Activated T-helper 2 cell treated with anti-CD3 and anti-CD28 coated beads, Interferon-gamma antibody, Interleukin-2, Interleukin-4, amounts not matched to agents 10 μg/mL and 5 μg/mL and 100 μg/mL, durations not matched to agents 14 hours and 24 hours and 36 hours (primary cell): ENCODE measurements at places on chromosomes 16 and 17. TPM values are rescaled to one million over a fixed set of nuclear protein-coding genes. Genes with fewer than 3 reads are reported as not detected.

RHBDL1 gene
- 1.3 and 1.4 TPM in 2 replicates for total RNA-seq

GRCh38 chr17:17683710-17684365, 2.6 kb downstream of the RAI1 start:
- H3K4me3 ChIP-seq = peak overlapping the region; percentile 85
- peaks cover 19% of the 10 kb centered on the region for H3K36me3 ChIP-seq
- H3K27me3 ChIP-seq = peaks cover 8% of the 10 kb centered on the region
- H3K4me1 ChIP-seq = peaks cover 25% of the 10 kb centered on the region

DNA sequence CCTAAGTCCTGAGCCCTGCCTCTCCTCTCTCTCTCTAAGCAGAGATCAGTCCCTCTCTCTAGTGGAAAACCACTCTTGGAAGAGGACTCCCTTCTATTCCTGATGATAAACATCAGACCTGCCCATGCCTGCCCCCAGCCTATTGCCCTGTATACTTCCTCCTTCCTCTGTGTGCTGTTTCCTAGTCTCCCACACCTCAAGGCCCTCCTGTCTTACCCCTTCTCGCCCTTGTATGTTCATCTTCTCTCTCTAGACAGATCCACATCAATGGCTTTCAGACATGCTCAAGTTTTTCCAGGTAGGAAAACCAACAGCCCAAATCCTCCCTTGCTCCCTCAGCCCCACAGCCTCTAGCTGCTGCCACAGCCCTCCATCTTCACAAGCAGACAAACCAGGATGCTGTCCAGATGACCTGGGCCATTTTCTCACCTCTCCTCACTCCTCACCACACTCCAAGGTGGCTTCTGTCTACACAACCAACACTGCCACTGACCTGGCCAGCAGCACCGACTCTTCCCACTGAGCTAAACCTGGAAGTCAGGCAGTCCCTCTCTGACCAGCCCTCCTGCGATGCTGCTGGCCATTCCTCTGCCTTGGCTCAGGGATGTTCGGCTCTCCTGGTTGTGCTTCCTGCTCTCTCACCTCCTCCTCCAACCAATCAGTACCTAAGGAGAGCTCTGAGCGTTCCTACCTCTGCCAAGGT, 36.3 kb downstream of the MARF1 start:
- no peaks in the 10 kb centered on the region for H3K27me3 ChIP-seq
- peaks cover 5% of the 10 kb centered on the region for H3K4me1 ChIP-seq
- peak overlapping the region; percentile 4 for H3K27ac ChIP-seq
- H3K36me3 ChIP-seq = peaks cover 70% of the 10 kb centered on the region
- no peak for DNase-seq

GRCh38 chr17:55728833-55729232, 6.2 kb upstream of the TMEM100 start:
- H3K4me1 ChIP-seq = peaks cover 21% of the 10 kb centered on the region
- H3K4me3 ChIP-seq = no peak overlapping the region
- H3K27me3 ChIP-seq = peaks cover 66% of the 10 kb centered on the region
- no peak overlapping the region for H3K27ac ChIP-seq
- no peak for DNase-seq

GRCh38 chr17:75084039-75084660, 3.6 kb upstream of the SLC16A5 start:
- no peak overlapping the region for H3K4me3 ChIP-seq
- peaks cover 19% of the 10 kb centered on the region for H3K4me1 ChIP-seq
- DNase-seq = no peak
- H3K27me3 ChIP-seq = peaks cover 2% of the 10 kb centered on the region
- H3K36me3 ChIP-seq = no peaks in the 10 kb centered on the region
- no peak overlapping the region for H3K27ac ChIP-seq

TLCD1 gene
- total RNA-seq = 8.0 and 8.2 TPM in 2 replicates

DNA sequence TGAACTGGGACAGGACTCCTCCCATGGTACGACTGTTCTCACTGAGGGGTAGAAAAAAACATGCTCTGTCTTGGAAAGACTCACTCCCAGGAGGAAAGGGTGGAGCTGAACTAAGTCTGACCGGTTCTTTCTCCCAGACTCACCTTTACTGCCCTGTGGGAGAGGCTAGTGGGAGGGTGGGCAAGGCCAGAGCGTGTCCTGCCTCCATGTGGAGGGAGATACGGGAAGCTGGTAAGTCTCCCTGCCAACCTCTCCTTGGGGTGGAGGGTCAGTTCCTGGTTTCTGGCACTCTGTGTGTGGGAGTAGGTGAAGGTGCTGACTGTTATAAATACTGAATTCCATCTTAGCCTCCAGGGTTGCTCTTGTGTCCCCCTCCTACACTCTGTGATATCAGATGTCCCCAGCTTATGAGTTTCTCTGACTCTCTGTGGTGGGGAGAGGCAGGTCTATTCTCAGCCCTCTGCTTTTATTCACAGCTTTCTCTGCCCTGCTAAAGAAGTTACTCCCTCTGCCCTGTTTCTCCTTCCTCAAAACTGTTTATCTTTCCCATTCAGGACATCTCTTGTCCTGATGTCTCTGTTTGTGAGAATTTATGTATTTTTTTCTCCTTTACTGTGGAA, 26.9 kb upstream of the FAM20A start:
- H3K27me3 ChIP-seq = peaks cover 4% of the 10 kb centered on the region
- no peaks in the 10 kb centered on the region for H3K36me3 ChIP-seq
- H3K4me1 ChIP-seq = no peaks in the 10 kb centered on the region
- no peak overlapping the region for H3K4me3 ChIP-seq
- DNase-seq = no peak
- no peak overlapping the region for H3K27ac ChIP-seq

CACNA1H gene
- 0.09 TPM in 2 replicates for total RNA-seq

TBC1D3I gene
- total RNA-seq = 1.1 and 1.2 TPM in 2 replicates

- no peaks in the 10 kb centered on the region for H3K4me1 ChIP-seq
- no peaks in the 10 kb centered on the region for H3K36me3 ChIP-seq
- peaks cover 6% of the 10 kb centered on the region for H3K27me3 ChIP-seq
- no peak overlapping the region for H3K4me3 ChIP-seq
- no peak for DNase-seq
Observed at GRCh38 chr17:51721730-51722129, 436.8 kb downstream of the CA10 start.

GRCh38 chr17:36505171-36505570, 18.7 kb downstream of the ZNHIT3 start:
- H3K4me1 ChIP-seq = no peaks in the 10 kb centered on the region
- H3K4me3 ChIP-seq = no peak overlapping the region
- H3K27me3 ChIP-seq = no peaks in the 10 kb centered on the region
